ENCODE measurements at places on chromosomes 6 and 20. TPM values are rescaled to one million over a fixed set of nuclear protein-coding genes. Genes with fewer than 3 reads are reported as not detected.

The C20orf144 gene
- polyA plus RNA-seq = not detected

The DNAH8 gene
- polyA plus RNA-seq = not detected

The KIF13A gene
- polyA plus RNA-seq = not detected

The POU5F1 gene
- not detected for polyA plus RNA-seq

DNA sequence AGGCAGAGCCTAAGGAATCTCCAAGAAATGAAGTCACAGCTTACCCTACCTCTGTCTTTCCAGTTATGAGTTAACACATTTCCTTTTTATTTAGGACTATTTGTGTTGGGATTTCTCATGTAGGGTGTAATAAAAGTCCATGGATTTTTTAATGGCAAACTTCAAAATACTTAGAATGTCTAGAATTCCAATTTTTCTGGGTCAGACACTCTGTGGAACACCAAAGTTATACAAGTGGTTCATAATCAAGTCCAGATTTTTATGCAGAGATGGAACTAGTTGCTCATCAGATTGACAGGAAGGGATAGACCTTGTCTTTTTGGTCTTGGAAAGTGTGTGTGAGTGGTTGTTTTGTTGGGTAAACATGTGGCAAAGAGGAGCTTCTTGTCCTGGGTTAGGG, 303.5 kb upstream of the RNF24 start:
- no peak for DNase-seq
- H3K4me3 ChIP-seq = no peak overlapping the region
- no peaks in the 10 kb centered on the region for H3K4me1 ChIP-seq

The RAB44 gene
- not detected for polyA plus RNA-seq

The LPA gene
- polyA plus RNA-seq = not detected

DNA sequence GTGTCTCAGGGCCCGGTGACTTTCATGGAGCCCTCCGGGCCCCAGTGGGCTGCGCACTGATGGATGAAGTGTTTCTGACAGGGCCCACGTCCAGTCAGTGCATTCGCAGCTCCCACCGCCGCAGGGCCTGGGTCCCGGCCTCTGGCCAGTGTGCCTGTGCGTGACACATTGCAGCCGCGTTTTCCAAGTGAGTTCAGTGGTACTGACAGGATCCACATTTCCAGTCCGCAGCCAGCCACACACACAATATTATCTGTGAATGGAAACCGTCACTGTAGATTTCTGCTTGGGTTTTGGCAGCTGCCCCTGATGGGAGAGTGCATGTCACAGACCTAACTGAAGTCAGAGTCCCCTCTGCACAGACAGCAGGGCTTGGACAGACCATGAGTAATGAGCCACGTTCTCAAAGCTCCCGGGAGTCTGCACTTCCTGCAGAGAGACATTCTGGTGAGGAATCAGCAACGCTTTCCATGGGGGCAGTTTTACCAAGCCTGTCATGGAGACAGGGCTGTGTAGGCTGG, 171.4 kb downstream of the MYLK4 start:
- peaks cover 19% of the 10 kb centered on the region for H3K27me3 ChIP-seq
- no peak overlapping the region for H3K27ac ChIP-seq
- no peaks in the 10 kb centered on the region for H3K4me1 ChIP-seq

GRCh38 chr6:38163186-38164130, 343.9 kb downstream of the ZFAND3 start:
- H3K4me3 ChIP-seq = no peak overlapping the region
- H3K27me3 ChIP-seq = no peaks in the 10 kb centered on the region
- peaks cover 12% of the 10 kb centered on the region for H3K36me3 ChIP-seq
- DNase-seq = no peak
- H3K27ac ChIP-seq = peak overlapping the region; percentile 20

GRCh38 chr20:41134362-41135186, 2.8 kb upstream of the PLCG1 start:
- DNase-seq = no peak
- no peaks in the 10 kb centered on the region for H3K27me3 ChIP-seq
- peaks cover 47% of the 10 kb centered on the region for H3K4me1 ChIP-seq
- peak overlapping the region; percentile 96 for H3K4me3 ChIP-seq
- peak overlapping the region; percentile 80 for H3K27ac ChIP-seq

DNA sequence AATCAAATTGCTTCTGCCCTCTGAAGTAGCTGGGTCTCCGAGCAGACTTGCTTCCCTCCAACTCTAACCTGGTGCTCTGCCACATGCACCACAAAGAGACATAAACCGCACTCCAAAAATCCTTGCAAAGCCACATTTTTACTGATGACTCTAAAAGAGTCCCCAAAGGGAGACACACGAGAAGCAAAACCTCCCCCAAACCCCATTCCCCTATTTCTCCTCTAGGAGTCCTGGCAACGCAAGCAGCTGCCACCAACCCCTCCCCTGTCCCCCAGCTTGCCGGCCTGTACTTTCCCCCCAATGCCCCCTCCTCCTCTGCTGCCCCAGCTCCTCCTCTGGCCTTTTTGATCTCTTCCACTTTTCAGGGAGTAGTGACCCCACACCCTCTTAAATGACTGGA, 180.1 kb upstream of the ARID1B start:
- H3K4me1 ChIP-seq = no peaks in the 10 kb centered on the region
- no peak for DNase-seq
- H3K27ac ChIP-seq = no peak overlapping the region

- H3K27me3 ChIP-seq = no peaks in the 10 kb centered on the region
- H3K4me3 ChIP-seq = no peak overlapping the region
- no peak overlapping the region for H3K27ac ChIP-seq
- H3K36me3 ChIP-seq = no peaks in the 10 kb centered on the region
- no peaks in the 10 kb centered on the region for H3K4me1 ChIP-seq
- DNase-seq = no peak
Observed at GRCh38 chr6:53398247-53399026, 49.7 kb upstream of the ELOVL5 start.

- DNase-seq = peak; percentile 25
- H3K27ac ChIP-seq = peak overlapping the region; percentile 83
- peak overlapping the region; percentile 56 for H3K4me3 ChIP-seq
- H3K36me3 ChIP-seq = no peaks in the 10 kb centered on the region
- no peaks in the 10 kb centered on the region for H3K27me3 ChIP-seq
- peaks cover 44% of the 10 kb centered on the region for H3K4me1 ChIP-seq
Observed at GRCh38 chr20:57451795-57452661, 60.8 kb downstream of the RBM38 start.

- H3K4me3 ChIP-seq = no peak overlapping the region
- H3K27me3 ChIP-seq = peaks cover 12% of the 10 kb centered on the region
- peaks cover 15% of the 10 kb centered on the region for H3K4me1 ChIP-seq
- H3K27ac ChIP-seq = no peak overlapping the region
- H3K36me3 ChIP-seq = no peaks in the 10 kb centered on the region
Observed at GRCh38 chr6:44078827-44079671, 48.2 kb downstream of the MRPL14 start.

- H3K4me1 ChIP-seq = peaks cover 31% of the 10 kb centered on the region
- no peaks in the 10 kb centered on the region for H3K36me3 ChIP-seq
- H3K4me3 ChIP-seq = no peak overlapping the region
- H3K27me3 ChIP-seq = no peaks in the 10 kb centered on the region
- H3K27ac ChIP-seq = no peak overlapping the region
Observed at GRCh38 chr20:53683506-53683905, 89.9 kb upstream of the ZNF217 start.

DNA sequence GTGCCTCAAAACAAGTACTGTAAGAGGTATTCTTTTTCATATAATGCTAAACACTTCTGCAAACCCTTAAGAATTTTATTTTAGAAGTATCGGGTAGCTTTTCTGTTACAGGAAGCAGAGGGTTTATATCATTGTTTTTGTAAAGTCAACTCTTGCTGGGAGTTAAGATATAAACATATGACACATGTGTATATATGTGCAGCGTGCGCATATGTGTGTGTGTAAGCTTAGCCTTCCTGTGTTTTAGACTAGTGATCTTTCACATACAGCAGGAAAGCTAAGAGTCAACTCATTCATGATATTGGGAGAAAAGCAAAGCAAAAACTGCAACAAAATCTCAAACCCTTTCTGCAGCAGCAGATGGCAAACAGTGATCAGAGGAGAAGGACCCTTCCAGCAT, 102.4 kb downstream of the ARID1B start:
- DNase-seq = no peak
- no peaks in the 10 kb centered on the region for H3K27me3 ChIP-seq
- peak overlapping the region; percentile 12 for H3K27ac ChIP-seq
- H3K4me3 ChIP-seq = no peak overlapping the region

The HEY2 gene
- 0.27 TPM for polyA plus RNA-seq

The TGM3 gene
- not detected for polyA plus RNA-seq

DNA sequence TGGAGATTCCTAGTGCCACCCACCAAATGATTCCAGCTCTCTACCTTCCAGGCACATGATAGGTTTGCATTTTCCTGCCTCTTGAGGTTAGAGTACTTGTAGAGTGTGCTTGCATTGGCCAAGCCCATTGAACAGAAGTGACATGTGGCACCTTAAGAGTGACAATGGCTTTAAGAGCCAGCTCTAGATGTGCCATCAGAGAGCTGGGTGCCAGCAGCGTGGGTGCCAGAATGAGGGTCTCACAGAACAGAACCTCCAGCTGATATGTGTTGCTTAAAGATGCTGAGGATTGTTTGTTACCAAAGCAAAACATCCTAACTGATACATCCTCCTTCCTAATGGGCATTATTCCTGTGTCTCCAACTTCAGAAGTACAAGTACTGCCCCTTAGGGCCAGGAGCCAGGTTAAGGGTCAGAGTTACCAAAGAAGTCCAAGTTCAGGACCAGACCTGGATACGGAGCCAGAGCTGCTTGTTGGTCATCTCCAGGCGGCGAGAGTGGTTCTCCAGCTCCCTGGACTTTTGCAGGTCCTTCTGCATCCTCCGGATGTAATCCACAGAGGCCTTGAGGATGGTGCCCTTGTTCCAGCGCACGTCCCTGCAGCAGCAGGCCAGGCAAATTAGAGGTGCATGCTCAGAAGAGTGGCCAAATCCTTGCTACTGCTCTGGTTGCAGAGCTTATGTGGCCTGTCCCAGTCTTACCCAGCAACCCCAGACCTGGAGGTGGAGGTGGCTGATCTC, 47.5 kb downstream of the MDFI start:
- no peak overlapping the region for H3K4me3 ChIP-seq
- H3K27me3 ChIP-seq = no peaks in the 10 kb centered on the region
- H3K27ac ChIP-seq = no peak overlapping the region
- DNase-seq = no peak

GRCh38 chr6:118800394-118801071, 93.4 kb upstream of the ASF1A start:
- DNase-seq = peak; percentile 85
- H3K4me1 ChIP-seq = peaks cover 44% of the 10 kb centered on the region
- no peaks in the 10 kb centered on the region for H3K27me3 ChIP-seq
- peaks cover 12% of the 10 kb centered on the region for H3K36me3 ChIP-seq

DNA sequence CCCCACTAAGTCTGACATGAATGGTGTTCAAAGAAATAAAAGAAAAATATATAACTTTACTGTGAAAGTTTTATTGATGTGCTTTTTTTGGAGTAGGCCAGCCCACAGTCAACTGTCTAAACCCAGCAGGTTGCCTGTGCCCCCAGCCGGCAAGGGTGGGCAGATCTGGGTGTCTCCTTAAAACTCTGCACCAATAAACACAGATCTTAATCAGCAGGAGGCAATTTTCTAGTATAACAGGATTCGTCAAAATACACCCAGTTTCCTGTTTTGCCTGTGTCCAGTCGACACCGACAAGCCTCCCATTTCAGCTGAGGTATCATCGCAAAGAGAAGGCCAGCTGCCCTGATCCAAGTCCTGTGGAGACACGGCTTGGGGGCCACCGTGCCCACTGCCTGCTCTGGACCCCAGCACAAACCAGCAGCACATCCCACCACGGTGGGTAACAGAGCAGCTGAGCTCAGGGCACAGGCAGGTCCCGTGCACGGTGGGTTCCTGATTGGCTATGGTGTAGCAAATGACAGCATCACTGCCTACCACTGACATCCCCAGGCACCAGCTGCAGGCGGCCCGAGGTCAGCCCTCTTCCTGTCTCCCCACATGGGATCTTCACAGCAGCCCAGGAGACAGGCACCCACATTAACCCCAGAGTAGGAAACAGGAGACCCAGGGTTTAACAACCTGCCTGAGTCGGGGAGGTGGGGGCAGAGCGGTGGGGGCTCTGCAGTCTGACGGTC, 15.7 kb downstream of the BMP7 start:
- DNase-seq = no peak
- H3K27ac ChIP-seq = no peak overlapping the region
- H3K4me3 ChIP-seq = peak overlapping the region; percentile 32
- H3K27me3 ChIP-seq = peaks cover 50% of the 10 kb centered on the region
- peaks cover 6% of the 10 kb centered on the region for H3K4me1 ChIP-seq

The PAK1IP1 gene
- polyA plus RNA-seq = 17.6 TPM

- H3K4me3 ChIP-seq = no peak overlapping the region
- H3K4me1 ChIP-seq = no peaks in the 10 kb centered on the region
- no peak for DNase-seq
- peaks cover 43% of the 10 kb centered on the region for H3K27me3 ChIP-seq
Observed at GRCh38 chr6:30136570-30137286, 788 bp downstream of the TRIM40 start.

The PACSIN1 gene
- 0.06 TPM for polyA plus RNA-seq

DNA sequence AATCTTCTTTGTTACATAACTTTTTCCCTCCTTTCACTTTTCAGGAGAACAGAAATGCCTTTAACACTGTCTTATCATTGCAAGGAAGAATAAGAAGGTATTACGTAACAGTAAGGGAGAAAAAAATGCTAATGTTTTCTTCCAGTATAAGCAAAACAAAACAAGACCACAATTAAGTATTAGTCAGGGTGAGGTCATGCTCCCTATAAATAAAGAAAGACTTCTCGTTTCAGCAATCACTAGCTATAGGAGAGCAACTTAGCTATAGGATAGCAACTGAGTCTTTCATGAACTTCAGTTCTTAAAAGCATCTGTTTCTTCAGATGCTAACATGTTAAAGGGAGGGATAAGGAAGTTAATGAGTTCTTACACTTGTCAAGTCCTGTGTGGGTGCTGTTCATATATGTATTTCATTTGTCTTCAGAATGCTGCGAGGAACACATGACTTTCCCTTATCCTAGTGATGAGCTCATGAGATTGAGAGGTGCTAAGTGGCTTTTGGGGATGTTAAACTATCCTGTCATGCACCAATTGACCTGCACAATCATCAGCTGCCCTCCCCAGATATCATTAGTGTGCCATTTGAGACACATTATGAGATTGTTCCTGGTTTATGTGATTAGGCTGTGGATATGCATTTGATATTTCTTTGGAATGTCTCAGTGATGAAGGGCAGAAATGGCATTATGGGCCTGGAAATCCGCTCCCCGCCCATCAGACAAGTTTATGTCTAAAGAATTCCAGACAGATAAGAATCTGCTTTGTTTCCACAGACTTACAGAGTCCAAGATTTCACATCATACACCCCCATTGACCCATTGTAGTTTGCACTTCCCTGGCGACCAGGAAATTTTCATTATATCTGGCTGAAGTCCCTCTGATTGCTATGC, 37.5 kb downstream of the LAMA4 start:
- H3K4me1 ChIP-seq = no peaks in the 10 kb centered on the region
- no peak overlapping the region for H3K4me3 ChIP-seq
- no peak for DNase-seq
- H3K27me3 ChIP-seq = peaks cover under 1% of the 10 kb centered on the region
- no peaks in the 10 kb centered on the region for H3K36me3 ChIP-seq

The F13A1 gene
- polyA plus RNA-seq = not detected

The PNPLA1 gene
- polyA plus RNA-seq = not detected

GRCh38 chr20:35551503-35551902, 9.6 kb downstream of the ERGIC3 start:
- H3K4me3 ChIP-seq = no peak overlapping the region
- no peaks in the 10 kb centered on the region for H3K27me3 ChIP-seq
- H3K4me1 ChIP-seq = no peaks in the 10 kb centered on the region
- peaks cover 44% of the 10 kb centered on the region for H3K36me3 ChIP-seq
- no peak for DNase-seq

GRCh38 chr6:34657307-34657978, 39.1 kb downstream of the ILRUN start:
- H3K4me1 ChIP-seq = peaks cover 29% of the 10 kb centered on the region
- H3K36me3 ChIP-seq = peaks cover 11% of the 10 kb centered on the region
- no peaks in the 10 kb centered on the region for H3K27me3 ChIP-seq
- H3K27ac ChIP-seq = peak overlapping the region; percentile 84
- DNase-seq = no peak

GRCh38 chr6:16533210-16533609, 228.1 kb downstream of the ATXN1 start:
- H3K4me3 ChIP-seq = no peak overlapping the region
- peaks cover 2% of the 10 kb centered on the region for H3K4me1 ChIP-seq
